ENCODE measurements at places on chromosomes 7 and 10.

DNA sequence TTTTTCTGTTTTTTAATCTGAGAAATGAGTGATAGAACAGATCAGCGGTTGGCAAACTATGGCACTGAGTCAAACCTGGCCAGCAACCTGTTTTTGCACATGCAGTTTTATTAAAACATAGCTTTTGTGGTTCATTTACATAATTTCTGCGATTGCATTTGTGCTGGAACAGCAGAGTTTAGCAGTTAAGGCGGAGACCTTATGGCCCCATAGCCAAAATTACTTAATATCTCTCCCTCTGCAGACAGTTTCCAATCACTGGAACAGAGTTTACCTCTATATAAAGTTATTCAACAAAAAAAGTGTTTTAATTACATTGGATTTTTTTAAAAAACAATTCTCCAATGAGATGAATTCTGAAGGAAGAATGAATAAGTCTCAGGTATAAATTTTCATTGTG, 212.1 kb downstream of the DGKB start:
- no peak for DNase-seq

DNA sequence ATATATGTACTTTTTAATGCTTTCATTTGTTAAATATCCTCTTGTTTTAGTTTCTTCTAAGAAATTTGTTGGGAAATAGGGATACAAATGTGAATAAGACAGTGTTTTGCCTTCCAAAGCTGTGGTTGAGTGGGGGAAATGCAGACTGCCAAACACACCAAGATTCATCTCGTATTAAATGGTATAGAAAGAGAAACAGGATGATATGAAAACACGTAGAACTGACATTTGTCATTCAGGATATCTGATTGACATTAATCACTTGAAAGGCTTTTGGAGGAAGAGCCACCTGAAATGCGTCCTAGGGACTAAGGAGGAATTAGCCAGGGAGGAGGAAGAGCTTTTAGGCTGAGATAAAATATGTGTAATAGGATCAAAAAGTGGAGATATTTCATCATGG, 287.4 kb upstream of the SEMA3C start:
- no peak for DNase-seq

- DNase-seq: no peak
Observed at GRCh38 chr10:71842422-71842821, 8.6 kb downstream of the PSAP start.

DNA sequence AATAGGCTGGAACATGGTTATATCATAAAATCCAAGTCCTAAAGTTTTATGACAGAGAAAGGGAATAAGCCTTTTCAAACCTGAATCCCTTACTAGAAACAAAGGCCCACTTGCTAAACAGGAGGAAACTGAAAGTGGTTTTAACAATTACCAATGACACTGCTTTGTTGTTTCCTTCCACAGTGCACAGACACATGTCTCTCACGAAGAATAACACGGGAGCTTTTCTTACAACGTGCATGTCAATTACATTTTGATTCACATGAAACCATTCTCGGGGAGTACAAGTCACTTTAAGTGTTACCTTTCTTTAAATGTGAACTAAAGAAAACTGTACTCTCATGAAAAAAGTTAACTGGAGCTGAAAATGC, 1.4 kb downstream of the MRPS33 start:
- DNase-seq: no peak

DNA sequence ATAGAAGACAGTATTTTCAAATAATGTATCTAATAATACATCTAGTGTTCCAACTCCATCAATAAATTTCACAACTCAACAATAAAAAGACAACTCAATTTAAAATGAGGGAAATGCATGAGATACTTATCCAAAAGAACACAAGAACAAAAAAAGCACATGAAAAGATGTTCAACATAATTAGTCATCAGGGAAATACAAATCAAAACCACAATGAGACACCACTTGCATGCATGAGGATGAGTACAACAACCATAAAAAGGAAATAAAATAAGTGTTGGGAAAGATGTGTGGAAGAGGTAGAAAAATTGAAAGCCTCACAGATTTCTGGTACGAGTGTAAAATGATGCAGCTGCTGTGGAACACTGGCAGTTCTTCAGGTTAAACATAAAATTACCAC, 111.6 kb upstream of the PTPRZ1 start:
- no peak for DNase-seq

DNA sequence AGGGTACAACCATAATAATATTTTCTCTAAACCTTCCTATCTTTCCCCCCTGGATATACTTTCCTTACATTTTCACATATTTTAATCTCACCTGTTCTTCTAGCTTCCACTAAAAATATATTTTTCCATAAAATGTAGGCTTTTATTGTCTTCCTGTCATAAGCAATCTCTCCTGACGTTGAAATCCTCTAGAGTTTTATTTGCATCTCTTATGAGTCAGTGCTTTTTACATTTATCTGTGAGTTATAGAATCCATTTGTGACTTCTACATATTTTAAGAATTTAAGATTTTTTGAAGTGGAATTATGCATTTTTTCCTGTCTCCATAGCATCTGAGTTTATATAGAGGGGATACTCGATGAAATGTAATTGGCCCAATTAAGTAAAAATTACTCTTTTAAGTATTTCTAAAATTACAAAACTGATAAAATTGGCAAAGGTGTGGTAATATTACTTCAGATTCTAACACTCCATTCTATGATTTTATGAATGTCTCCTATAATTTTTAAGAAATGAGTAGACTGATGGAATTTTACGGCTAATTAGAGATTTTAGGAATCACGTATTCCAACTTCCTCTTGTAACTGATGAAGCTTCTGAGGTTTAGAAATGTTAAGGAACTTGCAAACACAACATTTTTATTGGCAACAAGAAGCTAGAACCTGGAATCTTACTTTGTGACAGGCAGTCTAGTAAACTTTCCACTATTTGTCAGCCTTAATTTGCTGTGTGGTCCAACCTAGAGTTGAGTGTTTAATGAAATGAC, 422.9 kb upstream of the SEMA3A start:
- no peak for DNase-seq

DNA sequence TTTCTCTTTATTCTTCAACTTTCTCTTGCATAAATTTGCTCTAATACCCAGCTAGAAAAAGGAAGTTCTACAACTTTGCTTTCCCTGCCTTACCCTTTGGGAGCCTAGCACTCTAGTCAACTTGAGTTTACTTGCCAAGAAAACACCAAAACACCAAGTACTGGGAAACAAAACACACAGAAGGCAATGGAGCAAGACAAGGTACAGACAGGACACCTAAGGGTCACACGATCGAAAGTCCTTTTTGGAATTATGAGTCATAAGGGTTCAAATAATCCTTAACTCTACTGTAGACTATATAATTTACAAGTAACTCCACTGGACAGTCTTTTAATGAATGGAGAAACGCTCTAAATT, 42.6 kb upstream of the ANAPC16 start:
- no peak for DNase-seq

DNA sequence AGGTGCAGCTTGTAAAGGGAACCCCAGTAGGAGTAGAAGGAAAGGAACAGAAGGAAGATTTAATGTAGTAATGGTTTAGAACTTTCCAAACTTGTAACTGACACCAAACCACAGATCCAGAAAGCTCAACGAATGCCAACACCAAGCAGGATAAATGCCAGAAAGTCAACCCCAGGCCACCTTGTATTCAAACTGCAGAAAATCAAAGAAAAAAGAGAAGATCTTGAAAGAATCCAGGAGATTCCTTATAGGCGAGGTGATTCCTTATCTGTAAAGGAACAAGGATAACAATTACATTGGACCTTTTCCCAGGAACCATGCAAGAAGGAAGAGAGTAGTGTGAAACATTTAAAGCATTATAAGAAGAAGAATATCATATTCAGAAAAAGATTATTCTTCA, 93.6 kb downstream of the NKX6-2 start:
- no peak for DNase-seq

DNA sequence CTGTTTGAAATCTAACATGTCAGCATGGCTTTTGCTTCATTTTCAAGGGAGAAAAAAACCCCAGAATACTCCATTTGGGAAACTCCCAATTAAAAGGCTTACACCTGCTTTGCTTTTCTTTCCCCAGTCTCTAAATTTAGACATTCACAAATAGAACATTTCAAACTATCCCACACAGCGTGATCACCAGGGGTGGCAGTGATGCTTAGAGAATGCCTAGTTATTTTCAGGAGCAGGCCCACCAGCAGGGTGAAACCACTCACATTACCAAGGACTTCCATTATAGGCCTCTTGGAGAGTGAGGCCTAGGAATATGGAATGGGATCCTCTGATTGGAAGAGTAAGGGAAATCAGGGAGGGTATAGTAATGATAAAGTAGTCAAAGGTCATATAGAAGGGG, 14.2 kb downstream of the CPN1 start:
- DNase-seq: no peak

DNA sequence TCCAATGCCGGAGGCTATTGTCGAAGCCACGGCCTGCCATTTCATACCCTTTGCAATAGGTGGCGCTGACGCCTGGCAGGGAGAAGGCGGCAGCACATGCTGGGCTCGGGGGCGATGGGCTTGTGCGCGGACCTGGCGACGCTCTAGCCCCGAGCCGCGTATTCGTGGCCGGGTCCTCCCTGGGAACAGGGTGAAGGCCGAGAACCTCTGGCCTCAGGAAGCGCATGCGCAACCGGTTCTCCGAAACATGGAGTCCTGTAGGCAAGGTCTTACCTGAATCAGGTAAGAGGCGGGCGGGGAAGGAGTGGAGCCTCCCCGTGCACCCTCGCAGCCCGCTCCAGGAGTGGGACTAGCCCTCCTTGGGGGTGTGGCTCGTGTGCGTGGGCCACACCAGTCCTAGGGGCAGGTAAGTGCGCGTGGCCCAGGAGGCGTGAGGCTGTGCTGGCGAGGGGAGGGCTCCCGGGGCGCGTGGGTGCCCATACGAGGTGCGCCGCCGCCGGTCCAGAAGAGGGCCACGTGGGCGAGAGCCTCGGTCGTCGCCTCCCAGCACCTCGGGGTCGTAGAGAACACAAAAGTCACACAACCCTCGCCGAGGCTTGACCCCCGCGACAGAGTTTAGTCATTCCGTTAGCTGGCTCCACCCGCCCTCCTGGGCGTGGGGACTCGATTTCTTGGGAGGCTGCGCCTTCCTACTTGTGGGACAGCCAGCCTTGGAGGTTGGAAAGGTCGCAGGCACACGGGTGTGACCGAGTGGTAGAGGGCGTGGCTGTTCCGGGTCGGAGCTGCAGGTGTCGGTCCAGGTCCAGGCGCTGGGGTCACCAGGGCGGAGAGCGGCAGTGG, 5.6 kb upstream of the MEST start:
- DNase-seq: no peak

GRCh38 chr7:115910541-115911164, 119.9 kb downstream of the TFEC start:
- DNase-seq: no peak

DNA sequence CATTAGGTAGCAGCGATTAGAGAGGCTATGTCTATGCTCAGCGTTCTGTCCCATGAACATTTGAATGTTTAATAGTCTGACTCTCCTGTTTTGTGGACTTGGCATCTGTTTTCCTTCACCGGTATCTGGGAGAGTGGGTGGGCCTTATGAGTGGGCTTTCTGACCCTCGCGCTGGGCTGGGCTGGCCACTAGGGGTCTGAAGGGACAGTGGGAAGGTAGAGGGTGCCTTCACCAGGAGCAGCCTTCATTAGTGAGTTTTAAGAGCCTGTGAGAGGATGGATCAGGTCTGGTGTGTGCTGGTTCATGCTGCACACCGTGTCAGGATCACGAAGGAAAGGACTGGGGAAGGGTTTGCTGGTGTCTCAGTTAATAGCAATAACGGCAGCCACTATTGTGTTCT, 33.4 kb downstream of the DCLRE1A start:
- no peak for DNase-seq

DNA sequence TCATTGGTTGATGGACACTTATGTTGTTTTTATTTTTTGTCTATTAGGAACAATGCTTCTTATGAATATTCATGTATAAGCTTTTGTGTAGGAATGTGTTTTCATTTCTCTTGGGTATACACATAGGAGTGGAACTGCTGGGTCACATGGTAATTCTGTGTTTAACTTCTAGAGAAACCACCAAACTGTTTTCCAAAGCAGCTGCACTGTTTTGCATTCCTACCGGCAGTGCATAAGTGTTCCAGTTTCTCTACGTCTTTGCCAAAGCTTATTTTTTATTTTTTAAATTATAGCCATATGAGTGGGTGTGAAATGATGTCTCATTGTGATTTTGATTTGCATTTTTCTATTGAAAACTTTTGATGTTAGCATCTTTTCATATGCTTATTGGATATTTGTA, 51.3 kb downstream of the ADK start:
- DNase-seq: no peak

GRCh38 chr7:108094346-108094745, 35.8 kb downstream of the LAMB4 start:
- DNase-seq: no peak

DNA sequence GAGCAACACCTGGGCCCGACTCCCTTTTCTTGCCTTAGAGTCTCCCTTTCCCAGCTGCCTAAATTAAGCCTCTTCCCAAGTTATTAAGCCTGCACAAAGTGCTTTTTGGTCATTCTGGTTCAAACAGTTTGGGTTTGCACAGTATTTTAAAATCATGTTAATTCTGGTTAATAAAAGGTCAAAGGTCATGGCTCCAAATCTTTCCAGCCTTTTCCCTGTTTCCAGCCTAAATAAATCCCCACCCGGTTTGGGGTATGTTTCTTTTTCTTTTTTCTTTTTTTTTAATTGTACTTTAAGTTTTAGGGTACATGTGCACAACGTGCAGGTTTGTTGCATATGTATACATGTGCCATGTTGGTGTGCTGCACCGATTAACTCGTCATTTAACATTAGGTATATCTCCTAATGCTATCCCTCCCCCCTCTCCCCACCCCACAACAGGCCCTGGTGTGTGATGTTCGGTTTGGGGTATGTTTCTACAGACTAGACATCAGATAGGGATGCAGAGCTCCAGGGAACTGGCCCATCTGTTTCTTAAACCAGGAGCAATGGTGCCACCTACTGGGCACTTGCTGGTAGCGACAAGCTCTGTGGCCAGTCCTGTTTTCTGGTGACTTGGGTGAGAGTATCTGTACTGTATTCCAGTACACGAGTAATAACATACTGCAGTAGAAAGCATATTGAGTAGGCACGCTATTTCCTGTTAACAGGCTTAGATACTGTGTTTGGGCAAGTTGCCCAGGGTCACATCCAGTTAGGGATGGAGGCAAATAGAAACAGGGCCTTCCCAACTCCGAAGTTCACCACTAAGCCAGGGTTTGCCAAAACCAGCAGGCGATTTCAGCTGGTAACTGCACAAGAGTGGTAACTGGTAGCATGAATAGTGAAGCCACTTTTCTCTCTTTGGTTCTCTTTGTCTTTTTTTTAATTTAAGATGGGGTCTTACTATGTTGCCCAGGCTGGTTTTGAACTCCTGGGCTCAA, 60.6 kb upstream of the TRIM8 start:
- DNase-seq: peak; percentile 57

- no peak for DNase-seq
Observed at GRCh38 chr7:77473229-77474005, 57.3 kb upstream of the GSAP start.

DNA sequence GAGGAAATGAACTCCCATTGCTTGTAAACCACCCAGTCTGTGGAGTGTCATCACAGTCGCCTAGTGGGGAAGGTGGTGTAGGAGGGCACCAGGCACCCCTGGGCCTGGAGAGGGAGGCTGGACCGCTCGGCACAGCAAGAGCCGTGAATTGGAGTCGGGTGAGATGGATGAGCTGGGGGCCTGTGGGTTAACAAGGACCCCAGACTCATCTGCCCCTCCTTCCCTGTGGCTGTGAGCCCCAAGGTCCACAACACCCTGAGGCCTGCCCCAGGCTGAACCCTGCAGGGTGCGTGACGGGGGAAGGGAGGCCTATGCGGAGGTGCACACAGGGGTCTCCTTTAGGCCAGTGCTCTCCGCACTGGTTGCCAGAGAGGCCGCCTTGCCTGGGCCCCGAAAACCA, 581.4 kb upstream of the FOXK1 start:
- DNase-seq: no peak
